Muscle of leg (tissue), 16 donors: ENCODE measurements at places on chromosomes 13 and 19. TPM values are rescaled to one million over a fixed set of nuclear protein-coding genes. Genes with fewer than 3 reads are reported as not detected.

DNA sequence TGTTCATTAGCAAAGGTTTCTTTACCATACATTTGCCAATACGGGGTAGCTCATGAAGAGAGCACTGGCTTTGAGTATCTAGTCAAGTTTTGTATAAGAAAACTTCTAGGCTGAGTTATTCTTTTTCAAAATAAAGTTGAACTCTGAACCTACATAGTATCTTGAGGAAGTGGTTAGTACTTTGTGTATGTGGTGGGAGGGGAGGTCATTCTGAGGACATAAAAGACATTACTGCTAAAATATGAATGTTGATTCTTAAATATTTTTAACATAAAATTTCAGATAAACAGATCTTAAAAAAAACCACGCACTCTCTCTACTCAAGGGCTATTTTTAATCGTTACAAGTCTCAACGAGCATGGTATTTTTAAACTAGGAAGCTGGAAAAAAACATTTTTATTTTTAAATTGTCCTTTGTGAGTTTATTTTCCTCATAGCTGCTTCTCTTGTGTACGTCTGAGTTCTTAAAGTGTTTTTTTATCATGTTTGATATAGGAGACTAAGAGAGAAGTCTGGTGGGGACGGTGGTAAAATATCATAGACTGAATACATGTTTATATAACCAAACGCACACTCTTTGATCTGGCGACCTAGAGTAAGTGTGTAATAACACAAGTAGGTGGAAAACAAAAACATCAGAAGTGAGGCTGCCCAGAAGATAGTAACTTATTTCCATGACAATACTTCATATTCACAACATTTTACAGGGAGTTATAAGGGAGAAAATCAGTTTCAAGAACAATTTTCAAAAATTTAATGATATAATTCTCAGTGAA lies 118.0 kb upstream of the POSTN start:
- DNase-seq: peak; percentile 32

- DNase-seq: no peak
These were observed 21.4 kb downstream of the BBC3 start for GRCh38 chr19:47209319-47210179.

DNA sequence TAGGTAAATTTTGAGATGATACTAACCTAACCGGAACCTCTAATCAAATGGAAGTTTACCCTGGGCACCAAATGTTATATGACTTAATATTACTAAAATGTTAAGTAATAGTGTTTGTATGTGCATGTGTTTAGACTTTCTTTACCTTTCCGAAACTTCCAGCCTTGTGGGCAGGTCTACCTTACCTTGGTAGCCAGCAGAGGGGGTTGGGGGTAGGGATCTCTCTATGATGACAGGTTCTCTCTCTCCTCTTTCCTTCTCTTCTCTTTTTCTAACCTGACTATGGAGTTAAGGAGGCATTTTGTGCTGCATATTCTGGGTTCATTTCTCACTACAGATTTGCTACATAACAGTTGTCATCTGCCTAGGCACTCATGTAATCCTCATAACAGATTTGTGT lies 6.8 kb upstream of the FRY start:
- DNase-seq: no peak

DNA sequence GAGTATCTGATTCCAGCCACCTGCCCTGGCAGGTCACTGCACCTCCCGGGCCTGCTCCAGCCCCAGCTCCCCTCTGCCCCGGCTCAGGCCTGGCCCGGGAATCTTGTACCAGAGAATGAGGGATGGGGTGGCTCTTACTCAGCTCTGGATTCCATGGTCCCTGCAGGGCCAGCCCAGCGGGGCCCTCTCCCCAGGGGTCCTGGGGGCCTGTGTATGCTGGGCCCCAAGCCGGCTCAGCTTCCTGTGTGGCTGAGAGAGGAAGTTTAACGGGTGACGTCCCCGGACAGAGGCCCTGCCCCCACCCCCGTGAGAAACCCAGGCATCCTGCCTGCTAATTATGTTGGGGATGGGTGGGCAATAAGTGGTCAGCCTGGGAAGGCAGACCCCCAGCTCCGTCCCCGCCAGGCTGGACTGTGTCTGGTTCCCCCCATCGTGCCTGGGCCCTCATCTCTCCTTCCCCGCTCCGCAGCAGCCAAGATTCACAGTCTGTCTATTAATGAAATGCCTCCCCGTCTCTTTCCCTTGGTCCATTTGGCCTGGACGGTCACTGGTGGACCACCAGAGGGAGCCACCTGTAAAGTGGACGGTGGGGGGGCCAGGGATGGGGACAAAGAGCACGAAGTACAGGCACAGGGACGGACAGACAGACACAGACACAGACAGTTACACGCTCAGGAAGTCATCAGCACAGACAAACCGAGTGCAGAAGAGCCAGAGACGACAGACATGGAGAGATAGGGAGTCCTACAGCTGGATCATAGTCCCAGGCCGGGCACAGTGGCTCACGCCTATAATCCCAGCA lies at the start of gene DENND1C:
DENND1C (minus strand) TSS at position 247 of the 802 bp plus-strand sequence; CDS start at position 155, 92 bp downstream.
- no peak for DNase-seq

The B3GNT3 gene
- 0.04 TPM for total RNA-seq

- no peak for DNase-seq
These were observed 8.8 kb downstream of the PRR36 start for GRCh38 chr19:7865262-7865911.

- DNase-seq: no peak
These were observed 136.5 kb downstream of the RNF17 start for GRCh38 chr13:24900507-24900906.

The C1QTNF9B gene
- total RNA-seq: 2.9 TPM

GRCh38 chr19:48853483-48853882 lies 14.9 kb downstream of the PLEKHA4 start:
- no peak for DNase-seq

DNA sequence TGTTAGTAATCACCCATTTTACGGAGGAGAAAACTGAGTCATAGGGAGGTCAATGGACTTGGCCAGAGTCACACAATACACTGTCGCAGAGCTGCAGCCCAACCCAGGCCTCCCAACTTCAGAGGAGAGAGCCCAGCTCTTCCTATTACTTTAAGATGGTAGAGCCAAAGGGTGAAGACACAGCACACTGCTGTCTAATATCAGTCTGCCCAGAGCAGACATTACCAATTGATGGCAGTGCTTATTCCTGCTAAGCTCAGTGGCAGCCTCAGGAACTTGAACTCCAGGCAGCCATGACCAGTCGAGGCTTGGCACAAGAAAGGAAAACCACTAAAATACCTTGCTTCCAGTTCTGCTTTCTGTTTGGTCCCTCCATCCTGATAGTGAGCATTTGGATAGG lies 18.4 kb downstream of the TMEM150B start:
- no peak for DNase-seq

GRCh38 chr19:30209617-30210600 lies 162.3 kb upstream of the ZNF536 start:
- DNase-seq: no peak

GRCh38 chr19:33463199-33463598 lies 58.4 kb downstream of the PEPD start:
- DNase-seq: no peak

GRCh38 chr19:39187552-39187943 lies 9.2 kb upstream of the NCCRP1 start:
- no peak for DNase-seq

- DNase-seq: peak; percentile 90
These were observed 3.9 kb downstream of the MIDN start for GRCh38 chr19:1252221-1252820.

DNA sequence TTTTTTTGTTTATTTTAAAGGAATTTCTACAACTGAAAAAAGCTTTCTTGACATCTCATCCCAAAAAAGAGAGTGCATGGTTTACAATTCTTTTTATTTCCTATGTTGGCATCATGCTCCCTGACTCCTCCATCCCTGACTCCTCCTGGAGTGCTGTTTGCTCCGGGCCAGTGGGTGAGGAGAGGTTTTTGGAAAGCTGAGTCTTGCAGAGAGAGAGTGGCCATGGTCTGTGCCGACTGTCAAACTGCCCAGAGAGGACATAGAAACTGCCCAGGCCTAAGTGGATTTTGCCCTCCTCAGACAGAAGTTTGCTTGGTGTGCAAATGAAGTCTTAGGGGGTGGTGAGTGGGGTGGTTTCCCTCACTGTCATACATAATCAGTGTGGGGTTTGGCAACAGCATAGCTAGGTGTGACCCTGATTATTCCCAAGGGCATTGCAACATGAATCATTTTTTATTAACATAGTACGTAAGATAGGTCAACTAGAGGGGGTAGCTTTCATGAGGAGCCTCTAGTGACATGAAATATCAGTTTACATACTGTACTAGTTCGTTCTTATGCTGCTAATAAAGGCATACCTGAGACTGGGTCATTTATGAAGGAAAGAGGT lies 179.8 kb upstream of the UBL3 start:
- DNase-seq: no peak

The ZNF43 gene
- 16.7 TPM for total RNA-seq

The NKG7 gene
- total RNA-seq: 0.80 TPM

GRCh38 chr13:100304229-100304628 lies 215.3 kb downstream of the PCCA start:
- DNase-seq: no peak

The OLFM4 gene
- total RNA-seq: 0.89 TPM

GRCh38 chr19:14187561-14187960 lies 18.4 kb downstream of the ADGRL1 start:
- no peak for DNase-seq
